ENCODE measurements at places on chromosomes 7 and 10.
A peak's percentile ranks its signal among the peaks of the same experiment; 100 is the strongest.

GRCh38 chr7:78175330-78176100, 376.9 kb downstream of the PHTF2 start:
- peak; percentile 35 for DNase-seq

DNA sequence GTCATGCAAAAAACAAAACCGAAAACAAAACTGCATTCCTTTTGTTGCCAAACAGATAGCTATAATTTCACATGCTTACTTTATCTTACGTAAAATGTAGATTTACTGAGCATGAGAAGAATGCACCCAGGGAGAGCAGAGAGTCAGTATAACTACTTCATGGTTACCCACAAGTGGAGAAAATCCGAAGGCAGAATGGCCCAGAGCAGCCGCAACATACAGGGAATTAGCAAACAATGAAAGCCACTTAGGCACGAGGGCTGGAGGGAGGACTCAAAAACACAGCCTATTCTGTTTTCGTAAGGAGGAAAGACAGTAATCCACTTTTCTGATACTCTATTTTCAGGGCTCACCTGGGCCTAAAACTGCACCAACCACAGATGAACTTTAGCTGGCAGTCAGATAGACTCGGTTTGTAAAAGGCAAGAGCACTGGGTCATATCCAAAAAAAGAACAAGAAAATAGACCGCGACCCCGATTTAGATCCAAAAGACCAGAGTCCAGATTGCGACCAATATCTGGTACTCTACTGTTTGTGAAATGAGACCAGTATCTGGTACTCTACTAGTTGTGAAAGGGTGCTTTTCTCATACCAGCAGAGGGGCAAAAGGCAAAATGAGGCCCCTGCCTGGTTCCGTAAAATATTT, 1.3 kb downstream of the ITPRIP start:
- DNase-seq = no peak

DNA sequence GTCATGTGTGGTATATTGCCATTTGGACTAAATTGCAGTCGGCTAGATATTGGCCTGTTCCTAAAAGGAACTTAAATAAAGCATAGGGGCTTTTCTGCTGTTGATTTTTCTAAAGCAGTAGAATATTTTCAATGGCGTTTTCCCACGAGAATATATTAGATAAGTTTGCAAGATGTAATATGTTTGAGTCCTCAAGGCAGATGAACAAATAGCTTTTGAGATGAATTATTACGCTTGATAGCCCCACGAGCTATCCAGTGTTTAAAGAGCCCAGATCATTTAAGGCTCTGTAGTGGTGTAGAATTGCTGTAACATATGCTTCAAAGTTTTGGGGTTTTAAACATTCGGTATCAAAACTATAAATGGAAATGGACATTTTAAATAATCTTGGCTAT, 2.9 kb downstream of the CELF2 start:
- no peak for DNase-seq

GRCh38 chr7:156379324-156380070, 261.1 kb upstream of the RNF32 start:
- no peak for DNase-seq

GRCh38 chr7:2660359-2661095, 27.5 kb upstream of the AMZ1 start:
- no peak for DNase-seq

DNA sequence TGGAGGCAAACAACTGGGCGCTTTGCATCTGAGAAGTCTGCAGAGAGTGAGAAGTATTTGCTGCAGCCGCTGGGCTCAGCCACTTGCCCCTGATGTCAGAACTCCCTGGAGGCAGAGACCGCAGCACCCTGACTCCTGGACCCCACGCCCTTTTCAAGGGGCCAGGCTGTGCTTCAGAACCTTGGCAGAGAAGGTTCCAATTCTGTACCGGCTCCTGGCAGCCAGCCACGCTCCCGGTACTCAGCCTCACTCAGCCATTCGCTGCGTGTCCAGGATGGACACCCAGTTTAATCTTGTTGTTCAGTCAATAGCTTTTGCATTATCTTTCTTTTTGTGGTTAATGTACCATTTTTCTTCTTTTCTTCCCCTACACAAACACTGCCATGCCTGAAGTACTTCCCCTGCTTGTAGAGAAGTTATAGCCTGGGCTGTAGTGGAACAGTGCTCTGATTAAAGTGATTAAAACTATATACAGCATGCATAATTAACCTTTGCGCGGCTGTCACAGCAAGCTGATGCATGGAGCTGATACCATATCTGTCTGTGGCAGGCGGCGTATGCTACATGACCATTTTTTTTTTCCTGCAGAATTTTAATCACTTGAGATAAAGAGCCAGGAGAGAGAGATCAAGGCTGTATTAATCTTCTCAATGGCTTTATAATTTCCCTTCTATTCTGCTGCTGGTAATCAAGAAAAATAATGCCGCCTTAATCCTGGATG, 578.5 kb downstream of the SDK1 start:
- DNase-seq = no peak

DNA sequence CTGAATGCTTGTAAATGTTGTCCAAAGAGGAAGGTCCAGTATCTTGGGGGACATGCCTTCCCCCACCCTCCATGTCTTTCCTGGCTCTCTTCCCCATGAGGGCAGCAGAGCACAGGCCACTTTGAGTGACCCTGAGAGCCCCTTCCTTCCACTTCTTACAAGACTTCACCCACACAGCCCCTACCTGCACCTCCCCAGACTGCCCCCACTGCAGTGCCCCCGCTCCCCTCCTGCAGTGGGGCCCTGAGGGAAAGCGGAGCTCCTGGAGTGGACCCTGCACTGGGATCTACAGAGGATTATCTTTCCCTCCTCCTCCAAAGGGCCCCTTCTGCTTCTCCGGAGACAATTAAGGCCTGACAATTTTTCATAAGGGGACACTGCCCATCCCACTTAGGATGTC, 326.8 kb downstream of the TCERG1L start:
- DNase-seq = no peak

DNA sequence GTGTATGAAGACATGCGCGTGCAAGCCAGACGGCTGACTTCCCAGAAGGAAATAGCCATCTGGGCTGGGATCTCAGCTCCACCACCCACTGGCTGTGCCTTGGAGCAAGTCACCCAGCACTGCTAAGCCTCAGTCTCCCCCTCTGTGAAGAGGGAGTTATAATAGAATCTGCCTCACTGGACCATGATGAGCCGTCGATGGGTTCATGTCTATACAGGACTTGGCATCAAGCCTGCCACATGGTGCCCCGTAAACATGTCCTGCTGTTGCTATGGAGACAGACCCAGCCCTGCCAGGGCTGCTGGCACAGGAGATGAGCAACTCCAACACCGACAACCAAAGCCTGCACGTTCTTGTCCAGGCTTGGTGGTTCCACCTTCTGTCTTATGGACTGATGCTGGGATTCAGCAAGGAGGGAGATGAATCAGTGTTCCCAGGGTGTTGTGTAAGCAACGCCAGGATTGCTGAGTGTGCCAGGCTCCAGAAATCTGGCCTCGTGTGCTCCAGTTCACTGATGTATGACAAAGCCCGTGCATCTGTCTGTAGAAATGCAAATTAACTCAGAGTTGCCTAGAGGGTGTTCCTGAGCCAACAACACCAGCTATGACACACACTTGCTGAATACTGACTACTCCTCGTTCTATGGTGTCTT, 5.6 kb downstream of the GPR15LG start:
- no peak for DNase-seq

- no peak for DNase-seq
These were observed 140.9 kb downstream of the AUTS2 start for GRCh38 chr7:69739190-69739589.

DNA sequence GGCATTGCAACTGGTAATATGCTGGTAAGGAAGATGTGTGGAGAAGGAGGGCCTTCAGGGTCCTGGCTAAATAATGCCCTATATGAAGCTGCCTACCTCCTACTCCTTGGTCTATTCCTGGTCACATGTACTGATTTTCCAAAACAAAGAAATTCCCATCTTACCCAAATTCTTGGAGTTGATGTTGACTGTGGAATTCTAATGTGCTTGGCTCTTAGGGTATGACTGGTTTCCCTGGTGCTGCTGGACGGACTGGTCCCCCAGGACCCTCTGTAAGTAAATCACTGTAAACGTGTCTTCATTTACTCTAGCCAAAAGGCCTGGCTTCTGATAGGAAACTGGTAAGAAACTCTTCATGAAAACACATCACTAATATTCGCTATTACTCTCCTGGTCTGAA, 27.0 kb downstream of the COL1A2 start:
- DNase-seq = no peak

DNA sequence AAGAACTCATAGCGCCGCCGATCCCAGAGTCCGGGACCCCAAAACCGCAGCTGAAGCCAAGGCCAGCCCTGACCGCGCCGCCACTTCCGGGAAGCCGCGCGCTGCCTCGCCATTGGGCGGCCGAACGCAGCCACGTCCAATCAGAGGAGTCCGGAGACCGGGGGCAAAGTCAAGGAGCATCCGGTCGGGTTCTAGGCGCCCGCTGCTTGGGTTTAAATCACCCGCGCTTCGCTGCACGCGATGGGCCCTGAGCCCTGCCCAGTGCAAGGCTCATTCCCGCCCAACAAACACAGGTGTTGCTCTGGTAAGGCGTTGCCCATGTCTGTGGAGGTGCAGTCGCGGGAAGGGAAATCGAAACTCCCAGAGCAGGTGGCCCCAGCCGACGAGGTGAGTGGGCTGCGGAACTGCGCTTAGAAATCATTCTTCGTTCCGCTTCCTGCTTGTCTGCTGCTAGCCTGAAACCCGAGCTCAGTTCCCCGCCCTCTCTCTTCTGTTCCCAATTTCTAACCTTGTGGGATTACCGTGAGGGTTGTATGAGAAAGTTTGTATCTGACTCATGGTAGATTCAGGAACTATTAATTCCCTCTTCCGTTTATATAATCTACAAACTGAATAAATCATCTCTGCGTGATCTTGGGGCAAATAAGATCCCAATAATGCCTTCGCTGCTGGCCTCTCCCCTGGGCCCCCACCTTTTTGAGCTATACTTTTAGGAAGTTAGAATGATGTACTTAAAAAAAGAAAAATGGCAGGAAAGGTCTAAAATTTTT, at the start of gene DCLRE1C:
DCLRE1C (minus strand) TSS at position 96 of the 770 bp plus-strand sequence; CDS start at position 10, 86 bp downstream.
- DNase-seq = peak; percentile 93

DNA sequence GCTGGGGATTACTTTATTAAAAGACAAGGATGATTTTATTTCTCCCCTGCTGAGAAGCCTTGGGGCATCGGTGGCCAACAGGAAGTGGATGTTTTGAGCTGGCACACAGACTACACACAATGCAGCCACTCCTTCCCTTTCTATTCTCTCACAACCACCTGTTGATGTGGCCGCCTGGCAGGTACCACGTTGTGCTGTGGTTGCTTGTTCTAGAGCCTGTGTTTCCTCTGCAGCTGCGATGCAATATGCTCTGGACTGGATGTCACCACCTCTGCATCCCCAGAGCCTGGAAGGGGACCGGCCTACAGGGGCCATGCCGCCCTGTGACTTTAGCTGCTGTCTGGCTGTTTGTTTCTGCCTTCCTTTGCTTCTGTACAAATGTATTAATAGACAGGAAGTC, 195.7 kb upstream of the CELF2 start:
- no peak for DNase-seq

GRCh38 chr10:35000936-35001335, 89.2 kb downstream of the CUL2 start:
- DNase-seq = no peak

Data from hindlimb muscle (tissue), 1 donor.